ENCODE measurements at places on chromosomes 2 and 18.
A peak's percentile ranks its signal among the peaks of the same experiment; 100 is the strongest.

- no peak for DNase-seq
Observed at GRCh38 chr2:97732436-97733340, 19.3 kb downstream of the ZAP70 start.

GRCh38 chr2:98084151-98084868 is 2.7 kb upstream of the VWA3B start:
- no peak for DNase-seq

- no peak for DNase-seq
Observed at GRCh38 chr18:11269257-11269656, 119.9 kb upstream of the PIEZO2 start.

DNA sequence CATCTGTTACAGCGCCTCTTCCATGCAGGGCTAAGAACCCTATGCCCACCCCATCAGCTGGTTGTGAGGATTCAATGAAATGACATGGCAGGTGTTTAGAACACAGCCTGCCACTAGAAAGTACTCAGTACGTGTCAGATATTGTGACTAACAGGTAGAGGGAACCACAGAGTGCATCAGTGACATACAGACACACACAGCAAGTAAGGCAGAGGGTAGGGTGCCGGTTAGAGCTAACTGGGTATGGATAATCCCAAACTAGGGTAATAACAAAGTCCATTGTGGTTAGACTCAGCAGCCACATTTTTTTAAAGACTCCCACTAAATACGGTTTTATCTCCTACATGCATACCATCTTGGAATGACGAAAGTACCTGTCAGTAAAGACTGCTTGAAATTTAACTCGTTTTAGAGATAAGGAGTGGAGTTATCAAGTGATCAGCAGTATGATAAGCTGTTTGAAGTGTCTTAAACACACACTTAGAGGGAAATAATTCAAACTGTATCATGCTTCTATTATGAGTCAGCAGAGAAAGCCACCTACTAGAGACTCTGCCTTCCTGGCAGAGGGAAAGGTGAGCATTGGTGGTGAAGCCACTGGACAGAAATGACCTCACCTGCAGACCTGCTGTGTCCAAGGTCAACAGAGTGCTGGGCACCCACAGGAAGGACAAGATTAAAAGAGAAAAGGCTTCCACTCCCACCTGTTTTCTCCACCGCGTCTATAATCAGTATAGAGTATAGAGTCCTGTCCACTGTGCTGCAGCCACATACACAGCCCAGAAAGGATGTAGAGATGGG is 20.6 kb downstream of the MPPE1 start:
- DNase-seq, result no peak

- DNase-seq, result no peak
Observed at GRCh38 chr2:215826376-215826775, 187.0 kb downstream of the MREG start.

DNA sequence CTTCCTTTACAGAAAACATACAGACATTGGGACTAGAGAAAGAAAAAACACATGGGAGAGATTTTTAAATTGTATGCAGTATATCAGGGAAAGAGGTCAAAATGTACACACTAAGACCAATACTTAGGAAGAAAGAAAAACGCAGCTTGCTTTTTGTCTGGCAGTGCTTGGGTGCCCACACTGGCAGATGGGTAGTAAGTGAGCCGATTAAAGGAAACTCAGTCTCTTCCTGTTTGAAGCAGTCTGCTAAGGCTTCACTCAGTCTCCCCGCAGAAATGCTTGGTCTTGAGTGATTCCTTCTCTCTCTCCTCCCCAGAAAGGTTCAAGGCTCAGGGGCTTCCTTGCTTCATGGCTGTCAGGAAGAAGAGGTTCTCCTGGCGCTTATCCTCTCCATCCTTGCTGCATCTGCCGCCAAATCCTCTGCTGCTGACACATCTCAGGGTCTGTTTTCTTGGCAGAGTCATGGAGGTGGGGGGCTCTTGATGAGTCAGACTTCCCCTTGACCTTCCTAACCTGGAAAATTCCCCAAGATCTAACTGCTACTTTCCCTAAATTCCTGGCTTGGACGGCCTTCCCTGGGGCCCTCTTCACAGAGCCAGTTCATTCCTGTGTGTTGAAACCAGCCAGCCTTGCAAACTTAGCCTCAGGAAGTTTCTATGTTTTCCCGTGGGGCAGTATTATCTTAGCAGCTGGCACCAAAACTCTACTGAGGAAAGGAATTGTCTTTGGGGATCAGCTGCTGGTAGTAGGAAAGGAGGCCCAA is 10.5 kb upstream of the TMSB10 start:
- DNase-seq, result peak; percentile 62

DNA sequence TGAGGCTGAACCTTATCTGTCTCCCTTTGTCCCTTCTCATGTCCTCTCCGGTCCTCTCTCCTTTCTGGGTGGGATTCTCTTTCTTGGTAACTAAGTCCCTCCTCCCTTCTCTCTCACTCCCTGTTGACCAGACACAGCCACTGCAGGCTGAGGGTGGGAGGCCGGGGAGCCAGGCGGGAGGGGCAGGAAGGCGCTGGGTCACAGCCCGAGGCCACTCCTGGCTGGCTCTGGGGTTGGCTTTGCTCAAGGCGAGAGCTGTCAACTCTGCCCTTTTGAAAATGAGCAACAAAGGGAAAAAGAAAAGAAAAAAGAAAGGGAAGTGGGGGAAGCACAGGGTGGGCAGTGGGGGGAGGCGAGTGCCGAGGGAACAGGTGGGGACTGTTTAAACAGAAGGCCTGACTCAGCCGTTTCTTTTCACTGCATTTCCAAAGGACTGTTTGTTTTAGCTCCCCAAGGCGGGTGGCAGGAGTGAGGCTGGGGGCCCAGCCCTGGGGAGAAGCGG is 70.5 kb upstream of the IGFBP5 start:
- DNase-seq, result no peak

DNA sequence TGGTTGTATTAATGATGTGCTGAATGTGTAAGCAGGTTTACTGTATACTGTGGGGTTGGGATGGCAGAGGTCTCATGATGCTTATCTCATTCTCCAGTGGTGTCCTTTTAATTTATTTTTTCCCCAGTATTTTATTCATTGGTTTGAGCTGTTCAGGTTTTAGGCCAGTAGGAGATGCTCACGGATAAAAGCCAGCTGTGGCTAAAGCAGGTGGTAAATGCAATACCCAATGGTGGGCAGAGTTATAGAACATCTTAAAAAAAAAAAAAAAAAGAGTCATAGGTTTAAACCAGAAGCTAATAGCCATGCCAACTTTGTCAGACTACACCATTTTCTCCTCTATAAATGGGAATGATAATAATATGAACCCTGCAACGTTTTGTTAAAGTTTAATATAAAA is 57.8 kb upstream of the NEUROD1 start:
- DNase-seq, result no peak

DNA sequence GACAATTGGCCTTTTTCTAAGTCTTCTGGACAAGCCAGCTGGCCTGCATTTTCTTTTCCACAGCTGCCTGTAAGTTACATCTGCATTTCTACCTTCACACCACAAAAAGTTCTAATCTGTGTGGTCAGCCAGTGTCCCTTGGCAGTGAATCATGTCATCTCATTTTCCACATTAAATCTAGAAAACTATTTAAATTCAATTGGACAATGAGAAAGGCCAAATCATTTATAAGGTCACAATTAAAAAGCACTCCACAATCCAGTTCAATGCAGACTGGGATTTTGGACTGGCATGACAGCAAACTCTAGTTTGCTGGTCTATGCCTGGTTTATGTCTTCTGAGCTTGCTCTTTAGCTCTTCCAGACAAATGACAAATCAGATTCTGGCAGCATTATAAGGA is 494.2 kb upstream of the SPHKAP start:
- DNase-seq, result no peak

- peak; percentile 88 for DNase-seq
Observed at GRCh38 chr2:112627060-112628040, 18.4 kb upstream of the SLC20A1 start.

DNA sequence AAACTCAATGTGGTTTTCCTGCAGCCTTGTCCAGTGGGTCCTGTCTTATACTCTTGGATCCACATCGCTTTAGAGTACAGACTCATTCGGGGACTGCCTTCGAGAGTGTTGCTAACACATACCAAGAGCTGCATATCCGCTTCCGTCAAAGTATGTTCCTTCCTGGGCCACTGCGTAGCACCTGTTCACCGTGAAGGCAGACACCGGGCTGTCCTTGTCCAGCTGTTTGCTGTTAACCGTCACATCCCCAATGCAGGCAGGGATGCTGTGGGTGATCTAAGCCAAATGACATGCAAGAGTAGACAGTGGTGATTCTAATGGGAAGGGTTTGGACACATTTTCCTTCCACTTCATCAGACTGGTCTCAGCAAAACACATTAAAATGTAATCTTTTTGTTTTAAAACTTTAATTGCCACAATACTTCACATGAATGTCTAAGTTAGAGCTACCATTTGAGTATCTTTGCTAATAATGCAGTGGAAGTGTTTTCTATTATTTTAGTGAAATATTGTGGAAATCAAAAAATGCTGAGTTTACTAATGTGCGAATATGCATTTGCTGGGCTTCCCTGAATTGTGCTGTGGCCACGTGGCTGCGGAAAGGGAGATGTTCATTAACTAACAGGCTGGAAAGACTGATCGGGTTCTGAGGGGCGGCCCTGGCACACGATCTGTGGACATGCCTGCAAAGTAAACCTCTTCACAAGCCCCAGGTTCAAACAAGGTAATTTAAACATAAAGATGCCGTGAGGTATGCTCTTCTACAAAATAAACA is 169.1 kb downstream of the LAMA1 start:
- no peak for DNase-seq

- DNase-seq, result no peak
Observed at GRCh38 chr2:20647211-20647610, 3.7 kb downstream of the HS1BP3 start.

- no peak for DNase-seq
Observed at GRCh38 chr18:37482433-37482832, 83.2 kb downstream of the CELF4 start.

DNA sequence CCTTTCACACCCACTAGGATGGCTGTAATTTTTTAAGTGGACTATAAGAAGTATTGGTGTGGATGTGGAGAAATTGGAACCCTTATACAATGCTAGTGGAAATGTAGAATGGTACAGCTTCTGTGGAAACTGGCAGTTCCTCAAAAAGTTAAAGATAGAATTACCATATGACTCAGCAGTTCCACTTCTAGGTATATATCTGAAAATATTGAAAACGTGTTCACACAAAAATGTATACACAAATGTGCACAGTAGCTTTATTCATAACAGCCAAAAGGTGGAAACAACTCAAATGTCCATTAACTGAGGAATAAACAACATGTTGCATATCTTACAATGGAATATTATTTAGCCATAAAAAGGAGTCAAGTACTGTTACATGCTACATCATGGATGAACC is 17.7 kb downstream of the TANK start:
- DNase-seq, result no peak

DNA sequence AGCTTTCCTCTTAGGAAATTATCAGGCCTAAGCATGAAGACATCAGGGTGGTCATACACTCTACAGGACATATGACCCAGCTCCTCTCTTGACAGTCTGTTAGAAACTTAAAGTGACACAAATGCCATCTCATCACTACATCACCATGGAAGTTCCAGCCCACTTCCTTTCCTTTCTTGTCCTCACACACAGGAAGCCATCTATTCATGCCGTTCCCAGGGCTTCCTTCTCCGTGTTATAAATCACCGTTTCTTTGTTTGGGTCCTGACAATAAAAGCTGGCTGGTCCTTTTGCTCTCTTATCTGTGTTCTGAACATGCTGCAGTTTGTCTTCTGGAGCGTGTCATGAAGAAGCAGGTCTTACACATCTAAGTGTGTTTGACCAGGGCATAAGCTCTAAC is 692.1 kb upstream of the CELF4 start:
- no peak for DNase-seq

All from fibroblast of skin of left quadriceps (primary cell).